ENCODE measurements at places on chromosomes 13 and 19. TPM values are rescaled to one million over a fixed set of nuclear protein-coding genes. Genes with fewer than 3 reads are reported as not detected.

- no peaks in the 10 kb centered on the region for H3K4me1 ChIP-seq
- H3K27ac ChIP-seq: no peak overlapping the region
- H3K27me3 ChIP-seq: no peaks in the 10 kb centered on the region
These were observed 64.4 kb upstream of the ZNF43 start for GRCh38 chr19:21900401-21900800.

The KLK4 gene
- not detected for total RNA-seq

The VSTM2B gene
- total RNA-seq: not detected

DNA sequence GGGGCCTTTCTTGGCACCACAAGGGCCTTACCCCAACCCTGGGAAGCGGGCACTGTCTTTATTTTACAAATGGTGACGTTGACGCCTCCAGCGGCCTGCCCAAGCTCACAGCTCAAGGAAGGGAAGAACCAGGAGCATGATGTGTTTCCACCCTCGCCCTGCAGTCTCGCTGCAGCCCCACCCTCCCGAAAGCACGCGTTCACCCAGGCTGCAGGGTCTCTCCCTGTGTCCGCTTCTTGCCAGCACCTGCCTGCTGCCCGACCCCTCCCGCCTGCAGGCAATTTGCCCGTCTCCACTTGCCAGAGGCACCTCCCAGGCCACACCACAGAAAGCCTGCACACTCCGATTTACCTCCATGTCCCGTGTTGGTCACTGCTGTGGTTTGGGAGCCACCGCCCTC is 76.6 kb downstream of the SLC15A1 start:
- H3K27ac ChIP-seq: no peak overlapping the region
- no peak for DNase-seq
- no peak overlapping the region for H3K4me3 ChIP-seq

The NOVA2 gene
- 1.00 TPM for total RNA-seq

The PLA2G4C gene
- 1.2 TPM for total RNA-seq

DNA sequence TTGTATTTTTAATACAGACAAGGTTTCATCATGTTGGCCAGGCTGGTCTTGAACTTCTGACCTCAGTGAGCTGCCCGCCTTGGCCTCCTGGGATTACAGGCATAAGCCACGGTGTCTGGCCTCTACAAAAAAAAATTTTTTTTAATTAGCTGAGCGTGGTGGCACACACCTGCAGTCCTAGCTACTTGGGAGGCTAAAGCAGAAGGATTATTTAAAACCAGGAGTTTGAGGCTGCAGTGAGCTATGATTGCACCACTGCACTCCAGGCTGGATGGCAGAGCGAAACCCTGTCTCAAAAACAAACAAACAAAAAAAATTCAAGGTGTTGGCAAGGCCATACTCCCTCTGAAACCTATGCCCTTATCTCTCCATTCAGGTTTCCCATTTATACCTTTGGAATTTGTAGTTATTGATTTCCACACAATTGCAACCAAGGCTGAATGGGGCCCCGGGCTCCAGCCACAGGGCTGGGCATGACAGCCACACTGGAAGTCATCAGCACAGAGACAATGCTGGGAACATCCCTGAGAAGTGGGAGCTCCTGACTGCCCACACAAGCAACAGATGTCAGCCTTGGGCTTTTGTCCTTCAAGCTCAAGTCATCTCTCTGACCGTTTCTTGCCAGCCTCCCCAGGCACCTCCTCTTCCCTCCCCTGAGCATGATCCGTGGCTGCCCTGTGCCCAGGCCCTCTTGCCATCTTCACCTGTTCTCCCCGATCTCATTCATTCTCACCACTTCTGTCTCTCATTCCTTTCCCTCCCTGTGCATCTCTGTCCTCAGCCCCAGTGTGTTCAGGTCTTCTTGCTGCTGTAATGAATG is 27.2 kb upstream of the CALM3 start:
- no peaks in the 10 kb centered on the region for H3K27me3 ChIP-seq
- H3K36me3 ChIP-seq: no peaks in the 10 kb centered on the region
- H3K27ac ChIP-seq: no peak overlapping the region
